ENCODE measurements at places on chromosomes 2 and 18.

GRCh38 chr2:20634507-20635112 is 16.3 kb downstream of the HS1BP3 start:
- DNase-seq, result no peak

GRCh38 chr2:29723255-29724001 is 198.0 kb downstream of the ALK start:
- no peak for DNase-seq

GRCh38 chr2:179711375-179711774 is 150.0 kb downstream of the ZNF385B start:
- DNase-seq, result no peak

DNA sequence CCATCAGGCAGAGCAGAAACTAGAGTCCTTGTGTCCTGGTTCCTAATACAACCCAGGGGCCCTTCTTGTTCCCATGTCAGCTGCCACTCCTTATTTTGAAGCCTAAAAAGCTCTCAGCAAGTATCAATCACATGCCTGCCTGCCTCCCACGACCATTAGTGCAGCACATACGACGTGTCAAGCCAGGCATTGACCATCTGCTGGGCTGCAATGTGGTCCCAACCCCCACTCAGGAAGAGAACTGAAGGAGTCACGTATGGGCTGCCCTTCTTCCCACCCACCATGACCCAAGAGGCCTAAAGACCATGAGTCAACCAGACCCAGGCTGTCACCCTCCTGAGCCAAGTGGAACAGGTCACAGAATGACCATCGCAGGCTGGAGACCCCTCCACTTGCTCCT is 98.8 kb downstream of the KLHL29 start:
- no peak for DNase-seq

DNA sequence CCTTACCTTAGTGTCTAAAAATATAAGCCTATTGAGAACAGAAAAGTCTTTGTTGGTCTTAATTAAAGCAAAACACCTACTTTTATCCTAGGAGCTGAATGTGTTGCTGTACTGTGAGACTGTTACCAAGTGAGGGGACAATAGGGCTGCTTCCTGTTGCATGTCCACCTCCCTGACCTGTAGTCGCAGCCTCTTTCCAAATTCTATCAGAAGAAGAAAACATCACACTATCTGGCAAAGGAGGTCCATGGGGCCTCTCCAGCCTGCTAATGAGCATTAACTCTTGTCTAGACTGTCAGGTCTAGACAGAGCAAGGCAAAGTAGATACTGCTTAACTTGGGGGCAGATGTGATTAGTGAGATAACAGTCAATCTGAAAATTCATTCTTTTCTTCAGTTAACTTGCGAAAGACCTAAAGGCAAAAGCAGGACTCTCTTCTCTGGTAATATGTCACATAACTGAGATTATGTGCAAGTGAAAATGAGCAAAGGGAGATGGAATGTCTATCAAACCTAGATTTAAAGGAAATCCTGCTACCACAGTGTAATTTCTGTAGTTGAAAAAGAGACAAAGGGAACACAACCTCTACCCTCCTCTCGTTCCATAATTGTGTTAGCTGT is 66.9 kb downstream of the CDH20 start:
- no peak for DNase-seq

- DNase-seq, result peak; percentile 27
Measured at GRCh38 chr18:62637807-62638687, 77.3 kb upstream of the PHLPP1 start.

- DNase-seq, result peak; percentile 62
Measured at GRCh38 chr2:218406949-218407618, 7.4 kb downstream of the CTDSP1 start.

DNA sequence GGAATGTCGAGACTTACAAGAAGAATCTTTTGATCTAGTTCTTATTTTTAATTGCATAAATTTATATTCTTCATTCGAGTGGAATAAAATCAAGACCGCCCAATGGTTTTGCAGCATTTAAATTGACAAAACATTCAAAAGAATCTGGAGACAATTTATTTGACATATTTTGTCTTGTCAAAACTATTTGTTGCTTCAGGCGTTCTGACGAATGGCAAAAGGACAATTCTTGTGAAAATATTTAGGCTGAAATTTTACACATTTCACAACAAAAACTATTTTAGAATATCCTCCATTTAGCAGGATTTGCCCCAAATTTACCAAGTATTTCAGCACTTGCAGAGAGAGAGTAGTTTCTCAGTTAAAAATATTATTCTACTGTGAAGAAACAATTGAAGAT is 41.7 kb downstream of the PRKRA start:
- DNase-seq, result no peak
